GM04504 (cell line): ENCODE measurements at places on chromosomes 11 and 22.

DNA sequence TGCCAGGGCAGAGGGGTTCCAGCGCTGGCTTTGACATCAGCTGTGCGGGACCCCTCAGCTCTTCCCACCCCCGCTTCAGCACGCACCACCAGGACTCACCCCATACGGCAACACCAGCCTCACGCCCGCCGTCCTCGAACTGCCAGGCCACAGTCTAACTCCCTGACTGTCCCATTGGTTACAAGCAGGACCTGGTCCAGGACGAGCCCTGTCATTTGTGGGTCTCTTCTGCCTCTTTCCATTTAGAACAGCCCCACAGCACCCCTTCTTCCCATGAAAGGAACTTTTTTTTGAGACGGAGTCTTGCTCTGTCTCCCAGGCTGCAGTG is 81.7 kb downstream of the PHF21B start:
- DNase-seq = no peak

- DNase-seq = no peak
Observed at GRCh38 chr11:19921976-19922688, 209.5 kb downstream of the NAV2 start.

DNA sequence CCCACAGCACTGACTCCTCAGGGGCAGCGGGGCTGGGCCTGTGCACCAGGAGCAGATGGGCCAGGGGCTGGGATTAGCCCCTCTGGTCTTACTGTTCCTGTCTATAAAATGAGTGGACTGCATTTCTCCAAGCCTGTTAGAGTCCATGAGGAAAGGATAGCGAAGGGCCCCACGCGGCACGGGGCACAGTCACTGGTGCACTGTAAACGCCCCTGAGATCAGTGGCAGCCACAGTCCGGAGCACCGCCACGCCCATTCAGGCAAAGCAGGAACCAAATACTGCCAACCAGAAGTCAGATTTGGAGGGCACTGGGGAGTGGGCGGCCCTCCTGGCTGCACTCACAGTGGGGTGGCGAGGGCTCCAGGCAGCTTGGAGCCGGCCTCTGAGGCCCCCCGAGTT is 387.5 kb downstream of the TBC1D22A start:
- no peak for DNase-seq

- DNase-seq = no peak
Observed at GRCh38 chr11:58526721-58527120, 18.8 kb upstream of the OR5B21 start.

GRCh38 chr22:36218648-36219193 is 17.1 kb upstream of the APOL4 start:
- DNase-seq = no peak

GRCh38 chr11:77121096-77121640 is 6.9 kb upstream of the MYO7A start:
- no peak for DNase-seq

GRCh38 chr11:1297576-1298473 is 11.6 kb downstream of the TOLLIP start:
- DNase-seq = no peak

DNA sequence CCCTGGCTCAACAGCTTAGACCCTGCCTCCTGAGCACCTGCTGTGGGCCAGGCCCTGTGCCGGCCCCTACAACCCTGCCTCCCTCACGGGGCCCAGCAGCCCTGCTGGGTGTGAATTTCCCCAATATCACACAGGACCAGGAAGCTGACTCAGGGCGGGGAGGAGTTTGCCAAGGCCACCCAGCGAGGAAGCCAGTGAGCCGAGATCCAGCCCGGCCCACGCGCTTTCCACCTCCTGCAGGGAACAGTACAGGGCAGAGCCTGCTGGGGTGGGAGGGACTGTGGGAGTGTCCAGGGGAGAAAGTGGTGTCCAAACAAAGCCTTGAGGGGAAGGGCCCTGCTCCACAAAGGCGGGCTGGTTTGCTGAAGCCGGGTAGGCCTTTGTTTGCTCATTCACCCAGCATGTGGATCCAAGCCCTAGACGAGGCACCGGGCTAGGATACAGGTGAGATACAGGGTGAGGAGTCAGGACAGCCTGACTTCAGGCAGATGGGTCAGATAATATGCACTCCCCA is 26.8 kb downstream of the RPL3 start:
- DNase-seq = peak; percentile 79

DNA sequence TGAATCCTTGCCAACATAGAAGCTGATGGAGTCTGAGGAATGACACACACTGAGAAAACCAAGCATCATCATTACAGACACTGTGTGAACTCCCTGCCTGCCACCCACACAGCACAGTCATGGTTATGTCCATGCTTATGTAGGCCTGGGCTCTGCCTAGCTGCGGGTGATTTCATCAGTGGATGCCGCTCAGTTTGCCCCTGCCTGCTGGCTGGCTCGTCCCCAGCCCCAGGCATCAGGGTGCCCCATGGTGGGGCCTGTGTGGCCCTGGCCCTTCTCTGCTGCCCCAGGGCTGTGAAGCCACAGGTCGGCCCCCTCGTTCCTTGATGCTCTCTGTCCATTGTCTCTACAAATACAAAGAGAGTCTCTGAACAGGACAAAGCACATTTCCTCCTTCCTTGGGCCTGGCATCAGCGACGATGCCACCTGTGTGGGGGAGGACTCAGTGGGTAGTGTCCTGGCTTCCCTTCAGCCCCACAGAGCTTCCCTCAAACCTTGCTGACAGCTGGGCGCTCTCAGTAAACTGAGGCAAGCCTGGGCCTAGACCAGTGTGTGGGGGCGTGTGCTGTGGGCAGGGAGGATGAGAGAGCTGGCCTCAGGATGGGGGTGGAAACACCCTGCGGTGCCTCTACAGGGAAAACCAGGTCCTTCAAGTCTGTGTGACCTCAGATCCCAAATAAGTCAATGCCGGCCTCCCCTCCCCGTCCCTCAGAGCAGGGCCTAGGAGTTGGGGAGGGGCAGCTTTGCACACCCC is 20.0 kb upstream of the TUB start:
- peak; percentile 19 for DNase-seq

DNA sequence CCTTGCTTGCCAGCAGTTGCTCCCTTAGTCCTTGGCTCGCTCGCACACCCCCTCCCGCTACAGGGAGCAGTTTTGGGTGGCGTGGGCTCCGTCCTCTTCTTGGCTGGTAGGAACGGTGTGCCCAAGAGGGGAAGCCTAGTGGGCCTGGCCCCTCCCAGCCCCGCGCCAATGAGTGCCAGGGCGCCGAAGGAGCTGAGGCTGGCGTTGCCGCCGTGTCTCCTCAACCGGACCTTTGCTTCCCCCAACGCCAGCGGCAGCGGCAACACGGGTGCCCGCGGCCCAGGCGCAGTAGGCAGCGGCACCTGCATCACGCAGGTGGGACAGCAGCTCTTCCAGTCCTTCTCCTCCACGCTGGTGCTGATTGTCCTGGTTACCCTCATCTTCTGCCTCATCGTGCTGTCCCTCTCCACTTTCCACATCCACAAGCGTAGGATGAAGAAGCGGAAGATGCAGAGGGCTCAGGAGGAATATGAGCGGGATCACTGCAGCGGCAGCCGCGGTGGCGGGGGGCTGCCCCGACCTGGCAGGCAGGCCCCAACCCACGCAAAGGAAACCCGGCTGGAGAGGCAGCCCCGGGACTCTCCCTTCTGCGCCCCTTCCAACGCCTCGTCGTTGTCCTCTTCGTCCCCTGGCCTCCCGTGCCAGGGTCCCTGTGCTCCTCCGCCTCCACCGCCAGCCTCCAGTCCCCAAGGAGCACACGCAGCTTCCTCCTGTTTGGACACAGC is 1.6 kb downstream of the C11orf87 start:
- DNase-seq = no peak

DNA sequence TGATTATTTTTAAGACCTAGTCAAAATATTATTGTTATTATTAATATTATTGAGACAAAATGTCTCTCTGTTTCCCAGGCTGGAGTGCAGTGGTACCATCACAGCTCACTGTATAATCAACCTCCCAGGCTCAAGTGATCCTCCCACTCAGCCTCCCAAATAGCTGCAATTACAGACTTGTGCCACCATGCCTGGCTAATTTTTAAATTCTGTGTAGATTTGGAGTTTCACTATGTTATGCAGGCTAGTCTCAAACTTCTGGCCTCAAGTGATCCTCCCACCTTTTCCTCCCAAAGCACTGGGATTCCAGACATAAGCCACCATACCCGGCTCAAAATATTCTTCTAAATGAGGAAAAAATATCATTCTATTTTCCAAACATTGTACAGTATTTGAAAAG is 37.0 kb downstream of the SLC36A4 start:
- no peak for DNase-seq

DNA sequence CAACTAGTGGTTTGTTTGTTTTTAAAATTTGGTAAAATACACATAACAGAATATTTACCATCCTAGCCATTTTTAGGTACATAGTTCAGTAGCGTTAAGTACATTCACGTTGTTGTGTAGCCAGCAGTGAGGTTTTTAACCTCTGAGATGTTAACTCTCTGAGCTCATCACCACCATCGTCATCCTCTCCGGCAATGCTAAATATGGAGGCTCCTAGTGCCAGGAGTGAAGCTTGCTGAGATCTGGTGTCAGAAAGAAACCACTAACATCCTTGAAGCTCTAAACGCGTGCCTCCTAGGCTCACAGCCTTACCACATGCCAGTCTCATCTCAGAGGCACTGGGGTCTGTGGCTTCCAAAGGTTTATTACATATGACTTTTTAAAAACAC is 330.2 kb upstream of the B3GAT1 start:
- no peak for DNase-seq

GRCh38 chr22:46795140-46795539 is 32.7 kb downstream of the TBC1D22A start:
- no peak for DNase-seq

- DNase-seq = no peak
Observed at GRCh38 chr11:27443746-27444507, 28.7 kb downstream of the LGR4 start.

GRCh38 chr11:15565880-15566279 is 451.2 kb downstream of the INSC start:
- DNase-seq = no peak

DNA sequence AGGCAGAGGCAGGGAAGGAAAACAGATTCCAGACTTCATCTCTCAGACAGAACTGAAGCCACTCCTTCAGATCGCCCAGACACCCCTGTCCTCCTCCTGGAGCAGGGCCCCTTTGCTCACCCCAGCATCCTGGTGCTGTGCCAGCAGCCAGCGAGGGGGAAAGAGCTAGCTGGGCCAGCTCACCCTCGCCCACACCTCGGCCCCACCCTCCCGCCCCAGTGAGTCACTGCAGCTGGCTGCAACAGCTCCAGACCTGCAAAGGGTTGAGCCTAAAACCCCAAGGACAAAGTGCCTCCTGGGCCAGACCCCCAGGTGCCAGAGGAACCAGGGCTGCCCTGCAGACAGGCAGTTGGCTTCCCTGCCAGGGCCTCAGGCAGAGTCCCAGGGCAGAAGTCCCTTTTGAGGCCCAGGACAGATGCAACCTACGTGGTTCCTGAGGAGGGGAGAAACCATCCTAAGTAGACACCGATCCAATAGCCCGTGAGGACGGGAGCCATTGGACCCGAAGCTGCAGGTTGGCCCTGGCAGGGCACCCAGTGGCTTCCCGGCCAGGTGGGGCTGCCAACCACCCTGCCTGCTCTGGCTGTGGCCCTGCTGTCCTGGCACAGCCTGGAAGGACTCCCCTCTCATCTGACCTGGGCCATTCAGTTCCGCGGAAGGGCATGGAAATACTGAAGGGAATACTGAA is 7.2 kb downstream of the AHNAK start:
- DNase-seq = peak; percentile 81

GRCh38 chr11:1835671-1836010 is 851 bp downstream of the SYT8 start:
- no peak for DNase-seq

- DNase-seq = no peak
Observed at GRCh38 chr11:56522008-56522407, 21.0 kb downstream of the OR5M11 start.

- DNase-seq = no peak
Observed at GRCh38 chr11:105915021-105915420, 107.0 kb downstream of the MSANTD4 start.
